Fibroblast of skin of right quadriceps (primary cell): ENCODE measurements at places on chromosomes 11 and 22.

GRCh38 chr11:38824573-38824972, 2226.5 kb upstream of the RAG2 start:
- no peak for DNase-seq

DNA sequence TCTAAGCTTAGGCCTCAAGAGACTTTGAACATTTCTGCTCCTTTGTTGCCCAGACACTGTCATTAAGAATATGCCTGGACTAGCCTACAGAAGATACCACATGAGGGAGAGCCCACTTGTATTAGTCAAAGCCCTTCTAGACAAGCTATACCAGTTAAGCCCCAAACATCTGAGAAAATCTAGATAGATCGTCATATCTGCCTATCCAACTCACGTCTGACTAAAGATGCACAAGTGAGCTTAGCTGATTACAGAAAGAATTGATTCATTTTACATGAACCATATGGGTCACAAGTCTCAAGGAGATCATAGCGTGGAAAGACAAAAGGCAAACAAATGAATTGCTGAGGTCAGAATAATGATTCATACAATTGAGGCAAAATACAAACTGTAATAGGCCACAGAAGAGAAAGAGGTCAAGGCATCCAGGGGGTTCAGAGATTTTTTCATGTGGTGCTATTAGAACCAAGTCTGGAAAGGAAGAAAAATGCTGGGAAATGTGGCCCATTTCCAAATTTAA, 1155.5 kb upstream of the TENM4 start:
- DNase-seq: no peak

GRCh38 chr11:118056806-118057205, 20.1 kb upstream of the TMPRSS4 start:
- no peak for DNase-seq

GRCh38 chr22:46775850-46776826, 13.7 kb downstream of the TBC1D22A start:
- DNase-seq: no peak

DNA sequence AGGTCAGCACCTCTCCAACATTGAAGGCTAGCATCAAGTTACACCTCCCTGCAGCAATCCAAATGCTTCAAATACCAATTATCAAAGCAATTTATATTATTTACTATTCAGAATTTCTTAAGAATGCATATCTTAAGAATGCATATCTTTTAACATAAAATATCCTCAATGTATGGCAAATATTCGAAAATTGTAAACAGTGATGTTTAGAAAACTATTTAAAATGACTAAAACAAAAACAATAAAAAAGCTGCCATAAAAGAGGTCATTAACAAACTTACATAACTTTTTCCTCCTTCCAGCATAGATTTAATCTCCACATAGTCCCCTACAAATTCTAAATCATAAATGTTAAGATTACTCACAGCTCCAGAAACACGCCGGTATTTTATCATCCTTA, 85.1 kb upstream of the SOX6 start:
- DNase-seq: peak; percentile 8

GRCh38 chr22:48780597-48781277, 1046.9 kb downstream of the BRD1 start:
- no peak for DNase-seq

- DNase-seq: no peak
Measured at GRCh38 chr22:47796128-47796908, 1033.9 kb downstream of the TBC1D22A start.

GRCh38 chr11:76885390-76886097, 24.8 kb downstream of the ACER3 start:
- peak; percentile 44 for DNase-seq

GRCh38 chr11:48081151-48082010, 101.0 kb downstream of the PTPRJ start:
- DNase-seq: peak; percentile 33

- DNase-seq: peak; percentile 62
Measured at GRCh38 chr11:126431401-126432064, 76.0 kb downstream of the ST3GAL4 start.

- DNase-seq: no peak
Measured at GRCh38 chr11:100635194-100635593, 51.9 kb upstream of the ARHGAP42 start.

DNA sequence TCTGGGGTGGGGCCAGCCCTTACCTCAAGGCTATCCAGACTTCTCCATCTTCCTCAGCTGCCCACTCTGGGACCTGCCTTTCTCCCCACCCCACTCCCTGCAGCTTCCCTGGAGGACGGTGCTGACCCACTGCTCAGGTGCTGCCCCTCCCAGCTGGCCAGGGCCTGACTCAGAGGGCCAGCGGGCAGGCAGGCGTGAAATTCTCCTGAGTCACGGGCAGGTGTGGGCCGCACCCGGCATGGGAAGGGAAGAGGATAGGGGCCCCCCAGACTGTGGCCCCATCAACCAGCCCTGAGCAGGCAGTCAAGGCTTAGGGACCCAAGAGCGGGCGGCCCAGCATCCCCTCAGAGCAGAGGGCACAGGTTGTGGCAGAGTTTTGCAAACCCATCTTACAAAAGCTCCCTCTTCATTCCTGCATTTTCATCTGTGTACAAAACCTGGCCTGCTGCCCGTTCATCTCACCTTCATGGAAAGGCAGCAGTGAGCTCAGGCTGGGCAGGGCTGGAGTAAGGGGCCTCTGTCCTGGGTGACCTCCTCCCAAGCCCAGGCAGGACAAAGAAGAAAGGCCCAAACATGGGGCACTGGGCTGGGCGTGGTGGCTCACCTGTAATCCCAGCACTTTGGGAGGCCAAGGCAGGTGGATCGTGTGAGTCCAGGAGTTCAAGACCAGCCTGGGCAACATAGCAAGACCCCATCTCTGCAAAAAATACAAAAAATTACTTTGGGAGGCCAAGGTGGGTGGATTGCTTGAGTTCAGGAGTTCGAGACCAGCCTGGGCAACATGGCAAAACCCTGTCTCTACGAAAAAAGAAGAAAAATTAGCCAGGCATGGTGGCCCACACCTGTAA, 6.1 kb downstream of the RHOD start:
- no peak for DNase-seq

DNA sequence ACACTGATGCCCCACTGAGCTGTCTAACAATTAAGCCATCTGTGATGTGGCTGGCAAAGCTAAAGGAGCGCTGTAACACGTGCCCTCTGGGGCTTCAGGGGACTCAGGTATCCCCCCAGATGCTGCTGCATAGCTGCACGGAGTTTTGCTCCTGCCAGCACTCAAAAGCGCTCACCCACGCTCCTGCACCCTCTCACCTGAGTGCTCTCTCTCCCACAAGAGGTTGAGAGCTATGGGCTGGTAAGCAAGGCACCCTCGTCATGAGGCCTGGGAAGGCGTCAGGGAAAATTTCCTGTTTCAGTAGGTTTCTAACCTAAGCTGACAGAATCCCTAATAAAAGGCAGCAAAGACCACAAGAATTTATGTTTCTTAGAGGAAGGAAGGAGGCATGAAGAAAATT, 850.3 kb downstream of the OPCML start:
- no peak for DNase-seq

- no peak for DNase-seq
Measured at GRCh38 chr11:101552888-101553287, 30.9 kb downstream of the TRPC6 start.

GRCh38 chr11:119976805-119977560, 160.9 kb downstream of the TRIM29 start:
- no peak for DNase-seq

DNA sequence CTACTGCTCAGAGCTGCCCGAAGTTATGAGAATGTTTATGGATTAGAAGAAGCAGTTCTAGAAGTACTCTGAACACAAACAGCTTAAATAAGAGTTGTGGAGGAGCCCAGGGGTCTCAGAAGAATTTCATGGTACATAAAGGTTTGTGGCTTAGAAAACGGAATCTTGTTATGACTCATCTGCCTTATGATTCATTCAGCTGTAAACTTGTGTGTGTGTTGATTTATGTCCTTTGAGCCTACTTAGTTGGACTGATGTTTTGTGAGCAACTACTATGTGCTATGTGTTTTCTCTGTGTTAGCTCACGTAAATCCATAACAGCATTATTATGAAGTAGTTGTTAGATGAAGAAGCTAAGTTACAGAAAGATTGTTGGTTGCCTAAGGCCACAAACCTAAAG, 203.7 kb downstream of the PGR start:
- peak; percentile 89 for DNase-seq

DNA sequence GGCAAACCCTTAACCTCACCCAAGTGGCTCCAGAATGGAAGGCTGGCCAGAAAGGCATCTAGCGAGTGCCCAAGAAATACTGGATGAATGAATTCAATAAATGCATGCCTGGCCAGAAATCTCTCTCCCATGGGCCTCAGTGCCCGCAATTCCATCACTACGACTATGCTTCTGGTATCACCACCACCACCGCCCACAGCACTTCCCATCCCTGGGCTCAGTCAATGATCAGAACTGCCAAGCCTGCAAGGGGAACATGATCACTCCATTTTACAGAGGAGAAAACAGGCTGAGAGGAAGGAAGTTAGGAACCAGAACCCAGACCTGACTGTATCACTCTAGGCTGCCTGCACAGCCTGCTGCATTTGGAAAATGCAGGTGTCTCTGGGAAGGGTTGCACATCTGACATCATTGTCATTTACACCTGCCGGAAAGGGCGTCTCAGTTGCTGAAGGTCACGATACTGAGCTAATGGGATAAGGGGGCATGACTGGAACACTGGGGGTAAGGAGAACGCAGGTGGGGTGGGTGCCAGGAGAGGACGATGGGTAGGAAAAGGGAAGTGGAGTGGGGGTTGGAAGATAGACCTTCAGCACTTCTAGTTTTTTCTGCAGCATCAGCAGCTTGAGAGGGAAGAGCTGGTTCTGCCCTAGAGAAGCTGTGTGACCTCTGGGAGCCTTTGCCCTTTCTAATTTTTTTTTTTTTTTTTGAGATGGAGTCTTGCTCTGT, 3.2 kb downstream of the GPR152 start:
- DNase-seq: no peak

DNA sequence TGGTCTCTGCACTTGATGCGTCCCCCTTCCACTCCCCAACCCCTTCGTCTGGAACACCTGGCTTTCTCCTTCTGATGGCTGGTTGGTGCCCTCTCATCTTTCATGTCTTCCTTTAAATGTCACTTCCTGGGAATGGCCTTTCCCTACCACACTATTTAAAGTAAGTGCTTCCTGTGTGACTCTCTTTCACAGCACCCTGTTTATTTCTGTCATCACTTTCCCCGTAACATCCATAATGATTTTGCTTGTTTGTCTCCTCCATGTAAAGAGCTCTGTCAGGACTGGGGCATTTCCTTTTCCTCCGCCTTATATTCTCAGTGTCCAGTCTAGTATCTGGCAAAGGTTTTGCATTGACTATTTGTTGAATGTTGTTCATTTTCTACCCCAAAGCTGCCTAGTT, 143.0 kb downstream of the DBX1 start:
- no peak for DNase-seq

DNA sequence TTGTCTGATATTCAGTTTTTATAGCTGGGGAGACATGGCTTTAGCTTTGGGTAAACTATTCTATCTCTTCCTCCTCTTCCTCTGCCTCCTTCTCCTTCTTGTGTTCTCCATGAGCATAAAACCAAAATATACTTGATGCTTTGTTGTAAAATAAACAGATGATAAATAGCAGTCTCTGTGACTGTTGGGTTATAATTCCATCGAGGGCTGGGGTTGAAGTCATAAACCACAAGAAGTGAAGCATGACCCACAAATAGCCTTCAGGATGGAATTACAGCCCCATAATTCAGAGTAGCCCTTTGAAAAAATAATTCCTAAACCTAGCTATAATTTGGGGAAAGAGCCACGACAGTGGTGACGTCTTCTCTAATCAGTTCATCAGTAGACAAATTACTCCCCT, 177.7 kb downstream of the SNX19 start:
- DNase-seq: peak; percentile 64

DNA sequence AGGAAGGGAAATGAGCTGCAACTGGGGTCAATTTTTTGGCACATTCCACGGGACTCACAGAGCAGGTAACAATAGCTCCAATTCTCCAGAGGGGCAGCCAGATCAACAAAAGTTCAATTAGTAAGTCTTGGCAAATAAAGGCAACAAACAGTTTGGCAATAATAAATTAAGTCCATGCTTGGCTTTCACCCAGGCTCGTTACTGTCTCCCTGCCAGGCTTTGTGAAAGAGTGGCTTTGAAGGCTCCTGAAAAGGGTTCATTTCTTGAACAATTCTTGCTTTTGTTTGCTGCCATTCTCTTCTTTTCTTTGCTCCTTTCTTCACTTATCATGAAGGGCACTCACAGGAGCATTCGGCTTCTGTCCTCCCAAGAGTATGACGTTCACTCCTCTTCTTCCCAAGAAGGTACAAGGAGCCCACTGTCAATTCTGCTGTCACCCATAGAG, 123.3 kb downstream of the APIP start:
- no peak for DNase-seq

GRCh38 chr22:33811686-33812085, 108.6 kb downstream of the LARGE1 start:
- peak; percentile 63 for DNase-seq

GRCh38 chr11:76361374-76361773, 19.6 kb downstream of the THAP12 start:
- DNase-seq: no peak

DNA sequence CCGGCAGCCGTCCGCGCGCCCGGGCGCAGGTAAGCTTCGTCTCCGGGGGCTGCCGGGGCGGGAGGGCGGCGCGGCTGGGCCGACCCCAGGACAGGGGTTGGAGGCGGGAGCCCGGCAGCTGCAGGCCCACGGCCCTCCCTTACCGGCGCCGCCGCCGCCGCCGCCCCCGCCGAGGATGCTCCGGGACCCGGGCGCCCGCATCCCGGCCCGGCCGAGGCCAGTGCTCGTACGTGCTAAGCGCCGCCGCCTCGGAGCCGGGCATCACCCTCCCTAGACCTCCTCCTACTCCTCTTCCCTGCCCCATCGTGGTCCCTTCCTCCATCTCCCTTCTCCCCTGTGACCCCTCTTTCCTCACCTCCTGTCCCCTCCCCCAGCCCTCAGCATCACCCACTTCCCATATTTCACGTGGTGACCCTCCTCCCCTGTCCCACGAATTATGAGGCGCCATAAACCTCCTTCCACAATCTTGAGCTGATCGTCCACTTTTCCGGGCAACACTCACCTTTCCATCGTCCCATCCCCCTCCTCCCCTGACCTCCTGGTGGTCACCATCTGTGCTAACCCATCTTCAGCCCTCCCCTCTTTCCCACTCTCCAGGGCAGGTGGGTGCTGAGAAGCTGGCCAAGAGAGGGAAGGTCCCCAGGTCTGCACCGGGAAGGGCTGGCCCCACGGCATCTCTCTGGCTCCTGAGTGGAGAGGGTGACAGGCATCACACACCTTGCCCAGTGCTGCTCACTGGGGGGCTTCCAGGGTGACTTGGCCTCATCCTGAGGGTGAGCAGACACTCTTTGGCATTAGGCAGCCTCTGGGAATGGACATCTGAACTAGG, 612 bp downstream of the ASPHD2 start:
- DNase-seq: no peak

DNA sequence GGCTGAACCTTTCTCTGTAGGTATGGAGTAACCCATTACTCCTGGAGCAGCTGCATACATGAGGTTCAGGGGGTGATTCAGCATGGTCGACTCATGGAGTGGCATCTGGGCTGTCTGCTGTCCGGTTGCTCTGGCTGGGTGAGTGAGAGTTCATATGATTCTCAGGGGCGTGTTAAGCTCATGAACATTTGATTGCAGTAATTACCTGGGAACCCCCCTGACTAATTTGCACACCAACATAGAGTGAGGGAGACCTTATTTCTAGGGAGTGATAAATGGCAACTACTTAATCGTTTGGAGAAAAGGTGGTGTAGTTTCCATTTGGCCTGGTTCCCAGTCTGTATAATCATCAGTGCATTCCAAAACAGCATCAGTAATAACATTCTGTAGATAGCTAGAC, 661.9 kb downstream of the ETS1 start:
- DNase-seq: peak; percentile 44

- no peak for DNase-seq
Measured at GRCh38 chr11:82823647-82824619, 76.3 kb downstream of the PRCP start.

GRCh38 chr22:20238536-20238900, 29.6 kb downstream of the RTN4R start:
- DNase-seq: peak; percentile 18
